ENCODE measurements at places on chromosomes 7 and 10.

- DNase-seq: no peak
These were observed 24.2 kb upstream of the PFKFB3 start for GRCh38 chr10:6178581-6178980.

DNA sequence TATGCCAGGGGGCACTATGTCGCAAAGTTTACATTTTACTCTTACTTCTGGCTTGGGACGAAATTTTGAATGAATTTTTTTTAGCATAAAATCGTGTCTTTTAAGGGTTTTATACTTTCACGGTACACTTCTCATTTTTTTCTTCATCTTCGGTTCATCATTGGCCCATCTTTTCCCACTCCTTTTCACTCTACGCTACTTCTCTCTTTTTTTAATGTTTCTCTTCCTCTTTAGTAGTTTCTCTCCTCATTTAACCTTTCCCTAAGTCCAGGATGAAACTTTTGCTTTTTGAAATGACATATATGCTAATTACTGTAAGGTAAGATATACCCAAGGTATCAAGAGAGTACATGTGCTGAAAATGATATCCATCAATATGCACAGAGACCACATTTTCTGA is 39.5 kb downstream of the C7orf33 start:
- no peak for DNase-seq

- no peak for DNase-seq
These were observed 322.1 kb upstream of the RNF32 start for GRCh38 chr7:156318426-156318825.

- DNase-seq: no peak
These were observed 37.7 kb downstream of the GRID2IP start for GRCh38 chr7:6513541-6513940.

GRCh38 chr10:98513704-98514103 is 67.0 kb upstream of the HPS1 start:
- DNase-seq: no peak

GRCh38 chr10:112280205-112280921 is 2.8 kb upstream of the TECTB start:
- no peak for DNase-seq

- no peak for DNase-seq
These were observed 87.4 kb upstream of the RET start for GRCh38 chr10:42989481-42989921.

GRCh38 chr7:135169141-135169963 is 1.2 kb downstream of the CYREN start:
- DNase-seq: peak; percentile 83

DNA sequence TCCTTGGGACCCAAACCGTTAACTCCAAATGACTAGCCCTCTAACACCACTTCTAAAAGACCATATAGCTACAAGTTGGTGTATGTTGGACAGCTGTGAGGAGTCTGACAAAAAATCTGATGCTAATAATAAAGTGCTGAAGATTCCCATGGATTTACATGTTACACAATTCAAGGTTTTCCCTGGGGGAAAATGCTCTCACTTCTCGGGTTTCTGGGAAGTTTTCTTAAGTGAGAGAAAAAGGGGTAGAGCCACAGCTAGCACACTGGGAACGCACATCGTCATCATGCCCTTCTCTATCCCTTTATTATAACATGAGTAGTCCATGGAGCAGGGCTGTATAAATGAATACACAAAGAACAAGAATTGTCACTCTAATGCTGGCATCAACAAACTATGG is 162.1 kb downstream of the CHCHD3 start:
- no peak for DNase-seq

DNA sequence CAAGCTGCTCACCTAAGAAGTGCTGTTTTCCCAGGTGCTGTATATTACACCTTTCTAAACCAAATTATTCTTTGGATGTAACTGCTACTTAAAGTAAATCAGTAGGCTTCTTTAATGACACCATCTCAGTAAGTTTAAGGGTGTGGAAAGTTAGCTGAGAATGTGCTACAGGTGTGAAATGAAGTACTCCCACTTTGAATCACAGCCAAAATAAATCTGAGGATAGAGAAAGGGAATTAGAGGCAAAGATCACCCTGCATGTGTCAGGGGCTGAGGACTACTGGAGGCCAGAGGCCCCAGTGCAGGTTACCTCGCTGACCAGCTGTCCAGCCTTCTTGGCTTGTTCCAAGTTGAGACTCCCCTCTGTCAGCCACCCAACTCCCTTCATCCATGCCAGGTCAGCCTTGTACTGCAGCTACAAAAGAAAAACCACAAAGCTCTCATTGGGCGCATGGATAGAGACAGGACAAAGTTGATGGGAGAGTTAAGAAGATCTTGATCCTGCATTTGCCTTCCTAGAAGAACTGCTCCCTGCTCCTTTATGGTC is 35.2 kb downstream of the NRAP start:
- DNase-seq: no peak

GRCh38 chr7:99404235-99404976 is 4.0 kb downstream of the PDAP1 start:
- no peak for DNase-seq

- no peak for DNase-seq
These were observed 13.9 kb upstream of the AHCYL2 start for GRCh38 chr7:129210989-129211312.

DNA sequence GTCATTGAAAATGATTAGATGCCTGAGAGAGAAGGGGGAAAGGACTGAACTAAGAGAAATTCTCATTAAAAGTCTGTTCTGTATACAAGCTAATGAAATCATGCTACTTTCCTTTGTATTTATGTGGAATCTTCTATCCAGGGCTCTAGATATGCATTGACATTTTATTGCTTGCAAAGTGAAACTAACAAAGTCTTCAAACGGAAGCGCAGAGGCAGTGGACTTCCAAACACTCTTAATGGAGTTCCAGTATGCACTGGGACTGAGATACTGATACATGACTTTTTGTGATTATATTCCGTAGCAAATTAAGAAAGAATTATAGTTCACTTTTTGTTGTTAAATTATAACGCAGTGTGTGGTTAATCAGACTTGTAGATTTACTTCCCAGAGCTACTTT is 166.8 kb upstream of the TBX20 start:
- DNase-seq: no peak
